ENCODE measurements at places on chromosomes 5 and 9. TPM values are rescaled to one million over a fixed set of nuclear protein-coding genes. Genes with fewer than 3 reads are reported as not detected.
A peak's percentile ranks its signal among the peaks of the same experiment; 100 is the strongest.

GRCh38 chr5:154984946-154985516 is 28.5 kb upstream of the KIF4B start:
- no peak for DNase-seq

GRCh38 chr9:129166623-129167557 is 11.2 kb downstream of the IER5L start:
- peak; percentile 85 for DNase-seq

DOCK2 gene
- total RNA-seq, result 0.44 TPM

RUFY1 gene
- 62.9 TPM for total RNA-seq

GRCh38 chr5:154287136-154287535 is 96.6 kb downstream of the GALNT10 start:
- DNase-seq, result peak; percentile 95

DNA sequence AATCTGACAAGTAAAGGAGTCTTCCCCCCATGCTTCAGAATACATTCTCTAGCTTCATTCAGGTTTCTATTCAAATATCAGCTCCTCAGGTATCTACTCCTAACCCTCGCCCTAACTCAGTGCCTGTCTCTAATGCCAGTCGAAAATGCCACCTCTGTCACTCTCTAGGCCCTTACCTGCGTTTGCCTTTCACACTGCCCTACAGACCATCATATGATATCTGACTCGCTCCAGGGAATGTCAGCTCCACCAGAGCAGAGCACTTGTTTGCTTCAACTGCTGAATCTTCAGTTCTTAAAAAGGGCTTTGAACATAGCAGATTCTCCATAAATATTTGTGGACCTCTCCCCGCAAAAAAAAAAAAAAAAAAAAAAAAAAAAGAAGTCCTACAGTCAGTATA is 46.7 kb downstream of the ADRB2 start:
- no peak for DNase-seq

- no peak for DNase-seq
Measured at GRCh38 chr9:87734106-87734505, 8.2 kb downstream of the CTSL start.

EFNA5 gene
- 72.8 TPM for total RNA-seq

DNA sequence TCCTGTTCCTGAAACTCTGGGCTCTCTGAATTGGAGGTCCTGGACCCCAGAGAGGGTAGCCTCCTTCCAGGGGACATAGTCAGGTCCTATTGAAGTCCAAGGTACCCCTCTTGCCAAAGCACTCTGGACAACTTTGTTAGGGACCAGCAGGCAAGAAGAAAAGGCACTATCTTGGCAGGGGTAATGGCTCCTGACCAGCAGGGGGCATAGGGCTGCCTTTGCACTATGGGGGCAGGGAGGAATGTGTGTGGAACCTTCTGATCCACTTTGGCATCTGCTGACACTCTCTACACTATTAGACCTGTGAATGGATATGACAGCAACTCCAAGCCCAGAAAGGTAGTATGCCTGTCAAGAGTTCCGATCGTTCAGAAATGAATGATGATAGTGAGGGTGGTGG is 179.0 kb upstream of the CD180 start:
- DNase-seq, result no peak

GRCh38 chr9:23563517-23563916 is 262.5 kb downstream of the ELAVL2 start:
- DNase-seq, result no peak

- DNase-seq, result no peak
Measured at GRCh38 chr9:128493424-128493823, 11.1 kb upstream of the GLE1 start.

TICAM2 gene
- total RNA-seq, result 0.20 TPM

GALNT12 gene
- under 0.01 TPM for total RNA-seq

GRCh38 chr9:71179183-71179582 is 57.8 kb upstream of the TRPM3 start:
- no peak for DNase-seq

- no peak for DNase-seq
Measured at GRCh38 chr5:400282-401145, 42.5 kb upstream of the EXOC3 start.

FAM151B gene
- total RNA-seq, result 2.2 TPM

- DNase-seq, result peak; percentile 47
Measured at GRCh38 chr9:70003901-70004714, 39.5 kb upstream of the MAMDC2 start.

- DNase-seq, result no peak
Measured at GRCh38 chr9:135655317-135655716, 7.8 kb upstream of the LCN9 start.

GRCh38 chr9:19151425-19152159 is 24.3 kb upstream of the PLIN2 start:
- peak; percentile 72 for DNase-seq

SOX30 gene
- not detected for total RNA-seq

DNA sequence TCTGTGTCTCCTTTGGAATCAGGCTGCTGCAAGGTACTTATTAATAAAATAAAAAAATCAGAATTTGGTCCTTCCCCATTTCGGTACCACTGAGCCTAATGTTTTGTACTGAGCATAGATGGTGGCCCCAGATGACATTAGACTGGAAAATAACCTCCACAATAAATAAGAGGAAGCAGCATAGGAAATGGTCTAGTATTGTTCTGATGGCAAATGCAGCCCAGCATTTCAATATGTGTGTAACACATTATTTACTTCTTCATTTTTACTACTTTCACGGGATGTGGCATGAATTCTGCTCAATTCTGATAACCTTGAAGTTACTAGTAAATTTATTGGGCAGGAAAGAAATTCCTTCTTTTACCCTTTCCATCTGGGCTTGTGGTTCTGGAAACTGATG is 295.6 kb downstream of the ADGRV1 start:
- DNase-seq, result peak; percentile 43

DNA sequence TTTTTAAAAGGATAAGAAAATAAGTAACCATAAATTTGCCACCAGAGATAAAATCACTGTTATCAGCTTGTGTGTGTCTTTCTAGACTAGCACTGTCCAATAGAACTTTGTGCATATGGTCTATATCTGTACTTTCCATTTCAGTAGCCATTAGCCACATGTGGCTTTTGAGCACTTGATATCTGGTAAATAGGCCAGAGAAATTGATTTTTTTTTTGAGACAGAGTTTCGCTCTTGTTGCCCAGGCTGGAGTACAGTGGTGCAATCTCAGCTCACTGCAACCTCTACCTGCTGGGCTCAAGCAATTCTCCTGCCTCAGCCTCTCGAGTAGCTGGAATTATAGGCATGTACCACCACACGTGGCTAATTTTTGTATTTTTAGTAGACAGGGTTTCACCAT is 17.8 kb downstream of the RBM27 start:
- DNase-seq, result no peak

- peak; percentile 72 for DNase-seq
Measured at GRCh38 chr5:127909066-127909465, 174.5 kb upstream of the SLC12A2 start.

TMEM215 gene
- not detected for total RNA-seq

DNA sequence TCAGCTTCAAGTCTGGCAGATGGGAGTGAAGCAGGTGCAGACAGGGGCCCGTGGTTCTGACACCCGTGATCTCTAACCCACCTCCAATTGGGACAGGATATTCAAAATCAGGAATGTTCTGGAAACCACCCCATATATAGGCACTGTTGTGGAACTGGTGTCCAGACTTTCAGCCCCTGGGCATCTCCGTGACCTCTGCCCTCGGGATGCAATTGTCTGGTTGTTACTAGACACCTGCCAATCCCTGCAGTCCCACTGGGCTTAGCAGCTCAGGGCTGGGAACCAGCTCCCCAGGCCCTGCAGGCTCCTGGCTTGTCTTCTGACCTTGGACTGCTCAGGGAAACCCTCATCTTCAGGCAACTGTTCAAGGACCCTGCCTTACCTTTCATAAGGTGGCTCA is 38.8 kb downstream of the NTNG2 start:
- no peak for DNase-seq

DNA sequence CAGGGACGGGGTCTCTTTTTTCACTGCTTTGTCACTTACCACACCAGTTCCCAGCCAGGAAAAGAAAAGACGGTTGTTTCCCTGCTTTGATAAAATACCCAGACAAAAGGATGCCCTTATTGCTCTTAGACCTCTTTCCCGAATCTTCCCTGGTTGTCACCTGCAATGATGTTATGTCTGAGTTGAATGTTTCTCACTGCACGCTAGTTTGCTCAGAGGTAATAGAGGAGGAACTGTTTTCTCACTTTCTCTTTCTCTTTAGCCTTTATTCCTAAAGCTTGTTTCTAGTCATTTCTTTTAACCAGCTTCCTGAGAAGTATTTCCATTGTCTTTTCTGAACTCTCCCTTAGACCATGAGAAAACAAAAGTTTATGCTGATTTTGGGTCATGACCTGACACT is 32.9 kb downstream of the ACER2 start:
- peak; percentile 65 for DNase-seq

- DNase-seq, result no peak
Measured at GRCh38 chr9:104783588-104783987, 19.7 kb downstream of the NIPSNAP3B start.

HTR1A gene
- total RNA-seq, result not detected

DNA sequence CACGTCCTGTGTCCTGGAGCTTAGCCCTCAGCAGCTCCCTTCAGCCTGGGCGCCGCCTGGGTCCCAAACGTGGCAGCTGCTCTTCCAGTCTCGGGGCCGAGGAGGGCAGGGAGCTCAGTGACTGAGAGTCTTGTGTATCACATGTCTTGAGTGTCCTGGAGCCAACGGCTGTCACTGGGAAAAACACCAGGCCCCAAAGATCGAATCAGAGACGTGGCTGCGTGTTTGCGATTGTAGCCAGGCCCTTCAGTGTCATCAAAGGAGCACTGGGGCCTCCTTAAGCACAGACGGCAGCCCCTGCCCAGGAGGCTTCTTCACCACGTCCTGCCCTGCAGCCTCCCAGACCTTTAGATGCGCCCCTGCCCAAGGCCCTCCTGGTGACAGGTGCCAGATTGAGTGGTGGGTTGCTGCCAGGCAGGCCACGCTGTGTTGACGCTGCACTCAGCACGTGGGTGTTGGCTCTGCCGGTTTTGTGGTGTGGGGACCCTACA is 5.7 kb upstream of the EXOC3 start:
- DNase-seq, result no peak

ANKRD34B gene
- not detected for total RNA-seq

DNA sequence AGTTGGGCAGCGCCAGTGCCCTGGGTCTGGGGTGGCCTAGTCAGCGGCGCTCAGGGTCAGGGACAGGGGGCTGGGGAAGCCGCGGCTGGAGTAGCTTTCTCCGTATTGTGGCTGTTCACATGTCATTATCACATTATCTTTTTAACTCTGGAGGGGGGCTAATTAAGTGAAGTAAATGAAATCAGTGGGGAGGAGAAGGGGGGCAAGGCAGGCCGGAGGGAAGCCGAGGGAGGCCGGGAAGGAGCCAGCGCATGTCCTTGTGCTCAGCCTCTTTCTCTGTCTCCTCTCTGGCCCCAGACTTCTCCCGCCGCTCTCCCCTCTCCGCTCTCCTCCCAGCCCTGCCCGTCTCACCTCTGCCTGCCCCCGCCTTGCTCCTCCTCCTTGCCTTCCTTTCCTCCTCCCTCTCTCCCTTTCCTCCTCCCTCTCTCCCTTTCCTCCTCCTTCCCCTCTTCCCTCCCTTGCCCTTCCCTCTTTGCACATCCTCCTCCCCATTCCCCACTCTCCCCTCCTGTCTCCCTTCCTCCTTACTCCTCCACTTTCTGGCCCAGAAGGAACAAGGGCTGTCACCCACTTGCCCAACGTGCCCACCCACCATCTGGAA is 38.7 kb downstream of the ASS1 start:
- DNase-seq, result no peak

GRCh38 chr5:33685873-33686755 is 205.7 kb downstream of the ADAMTS12 start:
- DNase-seq, result no peak

CAMK4 gene
- 0.44 TPM for total RNA-seq

GRCh38 chr5:1366514-1366913 is 21.6 kb upstream of the CLPTM1L start:
- no peak for DNase-seq

BTNL8 gene
- 0.20 TPM for total RNA-seq

ROPN1L gene
- 1.1 TPM for total RNA-seq

GRCh38 chr5:172911628-172911880 is 47.7 kb upstream of the RPL26L1 start:
- peak; percentile 51 for DNase-seq

DNA sequence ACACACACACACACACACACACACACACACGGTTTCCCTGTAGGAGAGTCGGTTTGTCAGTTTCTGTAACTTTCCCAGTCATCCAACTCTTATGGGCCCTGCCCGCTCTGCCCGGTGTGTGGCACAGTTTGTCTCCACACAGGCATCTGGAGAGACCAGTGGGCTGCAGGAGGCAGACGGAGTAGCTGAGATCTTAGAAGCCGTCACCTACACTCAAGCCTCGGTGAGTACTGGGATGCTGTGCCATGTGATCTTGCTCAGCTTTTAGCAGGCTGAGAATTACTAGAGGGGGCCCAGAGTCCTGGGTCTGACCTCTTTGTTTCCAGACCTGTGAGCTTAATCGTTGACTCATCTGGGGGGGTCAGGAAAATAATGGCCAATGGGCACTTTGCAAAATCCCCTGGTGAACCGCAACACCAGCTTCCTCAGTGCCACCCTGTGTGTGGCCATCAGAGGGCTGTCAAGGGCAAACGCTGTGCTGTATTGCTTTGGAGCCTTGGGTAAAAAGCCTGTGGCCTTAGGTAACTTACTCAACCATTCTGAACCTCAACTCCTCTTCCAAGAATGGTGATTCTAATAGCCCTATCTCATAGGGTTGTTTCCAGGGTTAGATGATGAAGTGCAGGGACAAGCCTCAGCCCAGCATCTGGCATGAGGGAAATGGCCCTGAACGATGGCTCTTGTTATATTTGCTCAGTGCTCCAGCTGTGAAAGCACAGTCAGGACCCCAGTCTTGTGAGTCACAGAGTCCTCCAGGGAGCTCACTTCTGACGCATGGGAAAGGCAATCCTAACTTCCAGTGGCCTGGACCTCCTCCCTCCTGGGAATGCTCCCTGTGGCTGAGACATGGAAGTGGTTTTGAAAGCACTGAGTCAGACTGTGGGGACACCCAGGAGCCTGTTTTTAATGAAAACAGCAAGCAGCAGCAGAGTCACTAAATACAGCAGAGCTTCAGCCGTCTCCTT is 45.6 kb downstream of the COL15A1 start:
- DNase-seq, result peak; percentile 80

All from lung microvascular endothelial cell (primary cell).